A549 treated with RU486 at 1 μM for 4 hours (cell line): ENCODE measurements at places on chromosomes 2 and 18. TPM values are rescaled to one million over a fixed set of nuclear protein-coding genes. Genes with fewer than 3 reads are reported as not detected.

Gene GNAL
- 4.0 to 6.8 TPM (median 6.2 TPM) in 5 replicates for total RNA-seq

Gene HEATR5B
- total RNA-seq: 4.6 to 7.0 TPM (median 6.7 TPM) in 5 replicates

Gene DAW1
- total RNA-seq: 2.0 to 2.9 TPM (median 2.3 TPM) in 5 replicates

Gene ELAC1
- 4.5 to 5.0 TPM (median 4.9 TPM) in 5 replicates for total RNA-seq

Gene SERPINB3
- 0.09 to 0.21 TPM (median 0.14 TPM) in 3 of 5 replicates, not detected in the others for total RNA-seq

Gene SERPINB2
- 0.17 TPM in 1 of 5 replicates, not detected in the others for total RNA-seq

Gene SERPINB7
- 1.8 to 2.7 TPM (median 2.3 TPM) in 5 replicates for total RNA-seq

Gene REV1
- total RNA-seq: 10.3 to 13.0 TPM (median 12.0 TPM) in 5 replicates
